ENCODE measurements at places on chromosomes 11 and 22.

GRCh38 chr11:118008271-118008911 lies 22.2 kb downstream of the IL10RA start:
- DNase-seq: no peak

DNA sequence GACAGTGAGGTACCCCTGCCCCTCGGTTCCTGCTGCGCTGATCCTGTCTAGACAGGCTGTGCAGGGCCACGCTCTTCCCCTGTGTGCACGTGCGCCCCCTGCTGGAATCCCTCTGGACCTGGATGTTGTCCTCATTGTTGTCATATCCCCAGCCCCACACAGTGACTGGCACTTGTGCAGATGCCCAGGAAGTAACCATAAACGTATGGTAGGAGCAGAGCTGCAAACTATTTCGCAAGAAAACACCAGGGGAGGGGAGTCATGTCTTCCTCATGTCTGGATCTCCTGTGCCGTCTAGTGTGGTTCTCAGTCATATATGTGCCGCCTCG lies 114.7 kb downstream of the CRYBB2 start:
- no peak for DNase-seq

DNA sequence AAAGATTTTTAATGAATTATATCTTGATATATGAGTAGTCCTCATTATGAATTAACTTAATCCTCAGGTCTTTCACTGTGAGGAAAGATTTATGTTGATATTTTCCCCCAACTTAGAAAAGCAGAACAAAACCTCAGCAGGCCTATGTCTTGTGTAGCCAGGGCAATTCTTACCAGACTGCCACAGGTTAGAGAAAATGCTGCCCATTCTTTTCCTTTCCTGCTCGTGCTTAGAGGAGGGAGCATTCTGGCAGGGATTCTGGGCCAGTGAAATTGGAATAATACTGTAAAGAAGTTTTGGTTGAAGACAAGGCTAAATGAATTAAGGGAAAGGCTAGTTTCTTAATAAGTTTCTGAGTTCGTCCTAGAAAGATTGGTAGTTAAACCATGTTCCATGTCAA lies 56.6 kb downstream of the ZNRF3 start:
- DNase-seq: no peak

- no peak for DNase-seq
Measured at GRCh38 chr22:27568265-27568664, 233.3 kb downstream of the MN1 start.

- DNase-seq: peak; percentile 60
Measured at GRCh38 chr11:36333468-36333867, 37.4 kb downstream of the PRR5L start.

- no peak for DNase-seq
Measured at GRCh38 chr22:40218723-40219294, 41.1 kb downstream of the TNRC6B start.

GRCh38 chr22:49921508-49922278 lies 3.3 kb downstream of the CRELD2 start:
- DNase-seq: no peak

GRCh38 chr22:23192133-23192532 lies 11.8 kb downstream of the BCR start:
- DNase-seq: no peak

GRCh38 chr22:19798891-19799293 lies 38.3 kb downstream of the TBX1 start:
- DNase-seq: no peak

All from skeletal muscle cell (primary cell).